Dorsolateral prefrontal cortex (tissue), 122 donors: ENCODE measurements at places on chromosomes 12 and 14. TPM values are rescaled to one million over a fixed set of nuclear protein-coding genes. Genes with fewer than 3 reads are reported as not detected.

VPS29 gene
- 83.4 TPM for total RNA-seq

PMCH gene
- not detected for total RNA-seq

AKAP3 gene
- total RNA-seq, result 6.8 TPM

TMEM19 gene
- 19.8 TPM for total RNA-seq

GLT1D1 gene
- total RNA-seq, result 33.3 TPM

B4GALNT1 gene
- total RNA-seq, result 87.1 TPM

KLRK1 gene
- 1.1 TPM for total RNA-seq

CCDC92 gene
- total RNA-seq, result 146 TPM

PLCZ1 gene
- not detected for total RNA-seq

OASL gene
- total RNA-seq, result 5.6 TPM

COQ6 gene
- 29.6 TPM for total RNA-seq

KRT85 gene
- not detected for total RNA-seq

SLC17A8 gene
- total RNA-seq, result 1.0 TPM

PTGR2 gene
- total RNA-seq, result 21.8 TPM

SERPINA5 gene
- 0.61 TPM for total RNA-seq

RERG gene
- total RNA-seq, result 17.1 TPM
